Omental fat pad (tissue), 4 donors: ENCODE measurements at places on chromosomes 13 and 19.
A peak's percentile ranks its signal among the peaks of the same experiment; 100 is the strongest.

- no peak for DNase-seq
Measured at GRCh38 chr13:42959615-42960014, 32.4 kb downstream of the EPSTI1 start.

- DNase-seq = no peak
Measured at GRCh38 chr13:112894673-112895481, 74.1 kb upstream of the MCF2L start.

- no peak for DNase-seq
Measured at GRCh38 chr13:21823416-21823815, 152.5 kb downstream of the FGF9 start.

DNA sequence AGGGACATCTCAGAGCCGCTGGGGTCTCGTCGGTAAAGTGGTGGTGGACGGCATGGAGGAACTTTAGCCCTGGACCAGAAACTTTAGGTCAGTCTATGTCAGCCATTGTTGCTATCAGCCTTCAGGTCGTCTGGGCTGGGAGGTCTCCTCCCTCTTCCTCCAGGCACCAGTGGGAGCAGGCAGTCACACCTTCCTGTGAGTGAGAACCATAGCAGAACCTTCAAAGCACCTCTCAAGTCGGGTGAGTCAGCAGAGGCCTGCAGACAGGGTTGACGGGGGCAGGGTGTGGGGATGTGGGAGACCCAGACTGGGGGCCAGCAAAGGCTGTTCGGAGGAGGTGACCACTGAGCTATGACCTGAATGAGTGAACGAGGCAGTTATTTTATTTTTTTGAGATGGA lies 15.4 kb upstream of the SBNO2 start:
- no peak for DNase-seq

DNA sequence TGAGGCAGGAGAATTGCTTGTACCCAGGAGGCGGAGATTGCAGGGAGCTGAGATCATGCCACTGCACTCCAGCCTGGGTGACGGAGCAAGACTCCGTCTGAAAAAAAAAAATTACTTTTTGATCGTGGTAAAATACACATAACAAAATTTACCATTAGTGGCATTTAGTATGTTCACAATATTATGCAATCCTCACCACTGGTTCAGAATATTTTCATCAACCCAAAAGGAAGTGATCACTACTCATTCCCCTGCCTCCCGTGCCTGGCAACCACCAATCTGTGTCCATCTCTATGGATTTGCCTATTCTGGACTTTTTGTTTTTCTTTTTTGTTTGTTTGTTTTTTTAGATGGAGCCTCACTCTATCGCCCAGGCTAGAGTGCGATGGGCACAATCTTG lies 1.2 kb upstream of the PALM3 start:
- no peak for DNase-seq

DNA sequence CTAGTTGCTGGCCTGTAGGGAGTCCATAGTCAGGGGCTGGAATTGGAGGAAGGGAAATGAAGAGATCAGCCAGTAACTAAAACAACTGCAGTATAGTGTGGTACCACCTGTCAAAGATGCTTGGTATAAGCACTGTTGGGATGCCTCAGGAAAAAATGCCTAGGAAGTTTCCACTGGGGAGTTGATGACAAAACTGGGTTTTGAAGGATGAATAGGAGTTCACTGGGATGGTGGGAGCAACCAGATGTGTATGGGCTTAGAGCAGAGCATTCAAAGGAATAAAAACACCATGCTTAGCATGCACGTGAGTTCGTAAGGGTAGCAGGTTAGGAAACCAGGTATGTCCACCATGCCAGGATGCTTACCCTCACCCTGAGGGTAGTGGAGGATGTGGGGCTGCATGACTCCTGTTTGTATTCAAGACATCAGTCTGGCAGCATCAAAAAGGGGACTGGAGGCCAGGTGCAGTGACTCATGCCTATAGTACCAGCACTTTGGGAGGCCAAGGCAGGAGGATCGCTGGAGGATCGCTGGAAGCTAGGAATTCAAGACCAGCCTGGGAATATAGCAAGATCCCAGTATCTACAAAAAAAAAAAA lies 7.1 kb downstream of the CATSPERD start:
- no peak for DNase-seq

GRCh38 chr19:4744451-4745174 lies 21.0 kb upstream of the DPP9 start:
- no peak for DNase-seq

DNA sequence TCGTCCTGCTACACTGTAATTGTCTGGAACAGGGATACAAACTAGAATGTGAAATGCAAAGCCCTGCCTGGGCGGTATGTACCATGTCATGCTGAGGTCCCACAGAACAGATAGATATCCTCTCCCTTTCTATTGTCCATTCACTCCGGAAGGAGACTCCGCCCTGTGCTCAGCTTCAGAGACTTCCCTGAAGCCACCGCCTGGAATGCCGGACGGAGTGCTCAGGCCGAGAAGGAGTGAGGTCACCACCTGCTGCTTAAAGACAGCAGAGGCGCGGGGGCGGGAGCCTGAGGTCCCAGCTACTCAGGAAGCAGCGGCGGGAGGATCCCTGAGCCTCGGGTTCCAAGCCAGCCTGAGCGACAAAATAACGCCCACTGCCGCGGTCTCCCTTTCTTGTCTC lies 890 bp upstream of the ZNF611 start:
- DNase-seq = peak; percentile 42

- no peak for DNase-seq
Measured at GRCh38 chr13:113426591-113426986, 26.7 kb downstream of the ADPRHL1 start.

DNA sequence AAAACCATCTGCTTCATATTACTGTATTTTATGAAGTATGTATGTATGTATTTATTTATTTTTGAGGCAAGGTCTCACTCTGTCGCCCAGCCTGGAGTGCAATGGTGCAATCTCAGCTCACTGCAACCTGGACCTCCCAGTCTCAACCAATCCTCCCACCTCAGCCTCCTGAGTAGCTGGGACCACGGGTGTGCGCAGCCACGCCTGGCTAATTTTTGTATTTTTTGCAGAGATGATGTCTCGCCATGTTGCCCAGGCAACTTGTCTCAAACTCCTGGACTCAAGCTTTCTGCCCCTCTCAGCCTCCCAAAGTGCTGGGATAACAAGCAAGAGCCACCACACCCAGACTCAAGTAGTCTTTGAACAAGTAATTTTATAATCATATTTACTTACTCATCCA lies 5.5 kb downstream of the KATNAL1 start:
- DNase-seq = no peak

DNA sequence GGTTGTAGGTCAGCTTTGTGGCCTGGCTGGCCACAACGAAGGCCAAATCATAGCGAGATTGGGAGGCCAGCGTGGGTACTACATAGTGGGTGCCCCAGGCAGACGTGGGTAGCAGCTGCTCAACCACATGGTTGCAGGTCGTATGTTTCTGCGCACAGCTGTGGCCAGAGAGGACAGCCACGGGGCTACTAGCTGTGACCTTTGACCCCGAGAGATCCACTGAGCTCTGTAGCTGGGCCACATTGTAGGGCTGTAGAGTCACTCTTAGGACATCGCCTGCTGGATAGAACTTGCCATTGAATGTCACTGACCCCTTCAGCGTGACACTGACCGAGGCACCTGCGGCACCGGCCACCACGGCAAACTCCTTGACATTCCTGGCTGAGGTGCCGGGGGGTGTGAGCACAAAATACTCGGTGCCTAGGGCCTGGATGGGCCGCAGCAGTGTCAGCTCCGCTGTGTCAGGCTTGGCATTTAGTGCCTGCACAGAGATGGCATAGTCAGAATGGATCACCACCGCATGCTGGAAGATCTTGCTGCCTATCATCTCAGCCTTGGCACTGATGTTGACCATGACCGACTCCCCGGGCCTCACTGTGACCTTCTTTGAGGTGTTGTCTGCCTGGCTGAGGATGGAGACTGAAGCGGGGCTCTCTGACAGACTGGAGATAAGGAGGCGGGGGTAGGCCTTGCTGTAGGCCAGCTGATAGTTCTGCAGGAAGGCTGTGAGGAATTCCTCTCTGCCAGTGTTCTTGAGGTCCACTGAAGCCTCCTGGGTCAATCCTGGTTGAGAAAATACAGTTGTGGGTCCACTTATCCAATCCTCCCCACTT lies 6.7 kb downstream of the FCGBP start:
- DNase-seq = no peak

GRCh38 chr13:42533336-42533591 lies 40.7 kb upstream of the TNFSF11 start:
- no peak for DNase-seq

GRCh38 chr19:18932216-18932841 lies 8.7 kb downstream of the HOMER3 start:
- peak; percentile 48 for DNase-seq

DNA sequence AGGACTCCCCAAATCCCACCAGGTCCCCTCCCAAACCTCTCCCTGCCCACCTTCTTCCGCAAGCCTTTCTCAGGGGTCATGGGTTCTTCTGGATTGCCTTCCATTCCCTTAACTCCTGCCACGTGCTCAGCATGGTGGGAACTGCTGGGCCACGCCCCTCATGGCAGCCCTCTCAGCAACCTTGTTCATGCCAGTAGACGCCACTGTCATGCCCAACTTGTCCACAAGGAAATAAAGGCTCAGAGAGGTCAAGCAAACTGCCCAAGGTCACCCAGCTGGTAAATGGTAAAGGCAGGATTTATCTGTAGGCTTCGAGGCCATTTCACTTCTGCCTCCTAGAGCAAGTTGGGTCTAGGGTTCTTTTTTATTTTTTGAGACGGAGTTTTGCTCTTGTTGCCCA lies 10.9 kb downstream of the PRAM1 start:
- DNase-seq = no peak

GRCh38 chr13:33109801-33110200 lies 93.6 kb downstream of the KL start:
- no peak for DNase-seq

- DNase-seq = no peak
Measured at GRCh38 chr19:33702606-33703437, 81.1 kb downstream of the CHST8 start.

DNA sequence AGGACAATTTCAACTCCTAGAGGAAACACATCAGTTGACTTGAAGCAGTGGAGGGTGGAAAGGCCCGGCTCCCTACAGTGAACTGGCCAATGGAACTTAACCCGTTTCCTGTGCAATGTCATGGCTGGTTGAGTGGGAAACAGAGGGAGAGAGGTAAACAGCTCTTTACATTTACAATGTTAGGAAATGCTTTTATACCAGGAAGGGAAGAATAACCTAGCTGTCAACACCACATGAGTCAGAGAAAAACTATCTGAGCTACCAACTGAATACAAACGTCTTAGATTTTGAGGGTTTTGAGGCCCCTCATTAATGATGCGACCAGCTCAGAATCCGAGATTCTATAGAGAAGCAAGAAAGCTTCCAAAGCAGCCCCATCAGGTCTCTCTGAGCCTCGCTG lies 36.7 kb downstream of the CARD8 start:
- no peak for DNase-seq

DNA sequence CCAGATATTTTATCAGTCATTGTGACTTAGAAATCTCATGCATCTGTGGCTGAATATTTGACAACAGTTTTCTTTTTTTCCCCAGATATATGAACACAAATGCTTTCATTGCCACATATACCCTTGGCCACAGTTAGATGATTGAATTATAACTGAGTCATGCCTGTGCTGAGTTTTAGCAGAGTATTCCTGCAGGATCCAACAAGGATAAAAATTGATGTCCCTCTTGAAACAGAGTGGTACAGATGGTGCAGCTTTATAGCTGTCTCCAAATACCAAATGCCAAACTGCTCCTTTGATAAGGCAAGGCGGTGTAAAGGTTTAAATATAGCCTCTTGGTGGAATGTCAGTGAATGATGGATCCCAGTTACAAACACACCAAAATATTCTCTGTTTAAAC lies 428.5 kb downstream of the GPC6 start:
- DNase-seq = no peak

DNA sequence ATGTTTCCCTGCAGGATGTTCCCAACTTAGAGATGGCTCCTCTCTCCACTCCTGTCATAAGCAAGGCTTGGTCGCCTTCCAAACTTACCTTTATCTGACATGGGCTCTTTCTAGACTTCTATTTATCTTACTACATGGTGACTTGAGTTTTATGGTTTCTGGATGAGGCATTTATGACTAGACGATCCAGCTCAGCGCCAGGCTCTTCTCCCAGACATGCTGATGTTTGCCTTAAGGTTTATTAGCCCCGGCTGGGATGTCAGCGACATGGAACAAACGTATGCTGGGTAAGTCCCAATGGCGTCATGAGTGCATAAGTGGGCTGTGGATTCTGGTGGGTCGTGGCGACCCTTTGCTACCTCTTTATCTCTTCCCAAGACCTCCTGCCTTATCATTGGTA lies 39.8 kb upstream of the SLC15A1 start:
- no peak for DNase-seq

GRCh38 chr13:83274679-83275078 lies 607.6 kb downstream of the SLITRK1 start:
- no peak for DNase-seq

DNA sequence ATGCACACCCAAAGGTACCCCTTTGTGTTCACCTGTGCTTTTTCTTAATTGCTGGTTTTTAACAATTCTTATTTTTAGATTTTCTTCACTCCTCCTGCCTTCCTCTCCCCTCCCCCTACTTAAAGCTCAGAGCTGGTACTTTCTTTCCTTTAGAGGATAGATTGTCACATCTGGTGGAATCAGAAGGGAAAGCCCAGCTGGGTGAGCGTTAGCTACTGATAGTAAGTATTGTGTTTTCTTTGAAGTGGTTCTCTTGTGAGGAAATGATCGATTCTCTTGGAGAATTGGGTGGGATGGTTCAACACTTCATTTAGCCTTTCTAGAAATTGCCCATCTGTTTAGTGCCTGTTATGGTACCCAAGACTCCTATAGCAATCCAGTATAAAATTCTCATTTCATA lies 84.8 kb downstream of the FLT1 start:
- no peak for DNase-seq

GRCh38 chr19:39416152-39417120 lies 4.0 kb downstream of the PLEKHG2 start:
- no peak for DNase-seq

DNA sequence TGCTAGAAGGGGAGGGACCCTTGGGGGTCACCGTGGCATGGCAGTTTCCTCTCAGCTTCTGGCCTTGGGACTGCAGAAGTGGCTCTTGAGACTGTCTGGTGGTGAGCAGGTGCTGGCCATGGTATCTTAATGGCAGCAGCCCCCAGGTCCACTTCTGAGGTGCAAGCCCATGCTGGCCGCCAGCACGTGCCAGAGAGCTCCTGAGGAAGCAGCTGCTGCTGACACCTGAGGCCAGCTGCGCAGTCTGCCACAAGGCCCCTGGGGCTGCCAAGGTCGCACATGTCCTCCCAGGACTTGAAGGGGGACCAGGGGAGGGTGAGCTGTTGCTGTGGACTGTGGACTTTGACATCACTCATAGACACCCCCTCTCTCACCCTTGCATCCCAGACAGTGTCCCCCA lies 48.0 kb downstream of the NFIX start:
- DNase-seq = no peak

DNA sequence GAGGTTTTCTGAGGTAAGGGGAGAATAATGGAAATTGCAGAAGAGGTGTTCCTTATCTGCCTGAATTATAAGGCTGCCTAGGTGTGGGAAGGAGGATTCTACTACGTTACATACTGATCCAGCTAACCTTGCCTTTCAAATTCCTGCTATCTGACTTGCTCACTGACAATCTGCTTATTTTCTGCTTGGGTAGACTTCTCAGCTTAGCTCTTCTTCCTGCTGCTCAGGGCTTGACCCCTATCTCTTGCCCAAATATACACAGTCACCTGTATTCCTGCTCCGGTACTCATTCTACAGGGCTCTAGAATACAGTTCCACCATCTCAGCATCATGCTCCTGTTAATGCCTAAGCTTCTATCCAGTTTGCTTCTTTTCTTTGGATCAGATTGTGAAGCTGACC lies 1607.6 kb downstream of the OLFM4 start:
- DNase-seq = no peak

GRCh38 chr19:690203-690602 lies 5.0 kb downstream of the PRSS57 start:
- no peak for DNase-seq
